T-cell (primary cell): ENCODE measurements at places on chromosomes 13 and 19. TPM values are rescaled to one million over a fixed set of nuclear protein-coding genes. Genes with fewer than 3 reads are reported as not detected.

DNA sequence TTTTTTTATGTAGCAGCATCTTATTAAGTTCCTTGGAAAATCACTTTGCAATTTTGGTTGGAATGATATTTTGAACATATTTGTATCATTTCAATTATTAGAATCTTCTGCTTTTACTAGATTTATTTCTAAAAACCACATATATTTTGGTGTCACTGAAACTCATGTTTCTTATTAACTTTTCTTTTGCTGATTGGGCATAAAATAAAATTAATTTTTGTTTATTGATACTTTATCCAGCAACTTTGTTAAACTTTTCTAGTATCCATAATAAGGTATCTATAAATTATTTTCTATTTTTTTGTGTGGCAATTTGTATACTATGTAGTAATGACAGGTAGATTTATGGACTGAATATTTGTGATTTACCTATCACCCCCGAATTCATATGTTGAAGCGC is 556.4 kb upstream of the ATXN8OS start:
- no peaks in the 10 kb centered on the region for H3K4me1 ChIP-seq
- H3K4me3 ChIP-seq, result no peak overlapping the region
- H3K27ac ChIP-seq, result no peak overlapping the region

Gene KLK12
- total RNA-seq, result not detected

Gene TSHZ3
- total RNA-seq, result 1.4 TPM

GRCh38 chr13:93473441-93474270 is 247.0 kb downstream of the GPC6 start:
- no peaks in the 10 kb centered on the region for H3K4me1 ChIP-seq
- H3K36me3 ChIP-seq, result no peaks in the 10 kb centered on the region
- no peak overlapping the region for H3K27ac ChIP-seq
- no peak for DNase-seq

DNA sequence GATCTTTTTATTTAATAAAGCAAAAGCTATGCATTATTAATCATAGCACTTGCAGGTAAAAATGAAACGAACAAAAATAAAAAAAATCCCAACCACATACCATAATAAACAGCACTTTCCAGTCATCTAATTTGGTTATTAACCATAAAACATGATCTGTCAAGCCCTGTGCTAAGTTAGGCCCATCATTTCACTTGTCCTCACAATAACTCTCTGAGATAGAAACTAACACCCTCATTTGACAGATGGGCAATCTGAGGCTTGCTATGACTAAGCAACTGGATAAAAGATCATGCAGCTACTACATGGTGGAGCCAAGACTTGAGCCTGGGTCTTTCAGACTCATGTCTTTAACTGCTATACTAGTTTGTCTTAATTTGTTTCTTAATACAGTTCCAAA is 21.8 kb downstream of the PROSER1 start:
- no peak overlapping the region for H3K27ac ChIP-seq
- no peaks in the 10 kb centered on the region for H3K27me3 ChIP-seq
- H3K4me1 ChIP-seq, result no peaks in the 10 kb centered on the region

DNA sequence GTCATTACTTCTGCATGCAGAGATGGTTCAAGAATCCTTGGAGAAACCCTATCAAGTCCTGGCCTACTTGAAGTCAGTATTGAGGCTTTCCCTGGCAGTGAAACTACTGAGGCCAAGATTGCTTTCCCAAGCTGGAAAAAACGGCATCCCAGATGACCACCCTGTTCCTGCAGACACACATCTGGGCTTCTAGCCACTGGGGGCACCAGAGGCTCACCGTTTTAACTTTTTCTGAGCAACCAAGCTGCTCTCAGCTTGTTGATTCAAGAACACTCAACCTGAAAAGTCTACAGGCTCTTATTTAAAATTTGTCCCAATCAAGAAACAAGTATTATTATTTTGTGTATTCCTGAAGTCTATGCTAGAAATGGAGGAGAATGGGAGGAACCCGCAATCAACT is 66.6 kb downstream of the SPRYD7 start:
- no peak for DNase-seq
- H3K27me3 ChIP-seq, result no peaks in the 10 kb centered on the region
- no peak overlapping the region for H3K27ac ChIP-seq
- no peak overlapping the region for H3K4me3 ChIP-seq

- peaks cover 4% of the 10 kb centered on the region for H3K4me1 ChIP-seq
- DNase-seq, result no peak
- no peak overlapping the region for H3K27ac ChIP-seq
These were observed 90.3 kb downstream of the IER2 start for GRCh38 chr19:13240312-13241022.

Gene ANKRD24
- total RNA-seq, result 1.4 TPM

GRCh38 chr19:16111909-16112752 is 442 bp downstream of the RAB8A start:
- H3K36me3 ChIP-seq, result peaks cover 22% of the 10 kb centered on the region
- peak overlapping the region; percentile 82 for H3K27ac ChIP-seq
- peak overlapping the region; percentile 84 for H3K4me3 ChIP-seq
- peaks cover 50% of the 10 kb centered on the region for H3K4me1 ChIP-seq
- no peak for DNase-seq
- no peaks in the 10 kb centered on the region for H3K27me3 ChIP-seq

DNA sequence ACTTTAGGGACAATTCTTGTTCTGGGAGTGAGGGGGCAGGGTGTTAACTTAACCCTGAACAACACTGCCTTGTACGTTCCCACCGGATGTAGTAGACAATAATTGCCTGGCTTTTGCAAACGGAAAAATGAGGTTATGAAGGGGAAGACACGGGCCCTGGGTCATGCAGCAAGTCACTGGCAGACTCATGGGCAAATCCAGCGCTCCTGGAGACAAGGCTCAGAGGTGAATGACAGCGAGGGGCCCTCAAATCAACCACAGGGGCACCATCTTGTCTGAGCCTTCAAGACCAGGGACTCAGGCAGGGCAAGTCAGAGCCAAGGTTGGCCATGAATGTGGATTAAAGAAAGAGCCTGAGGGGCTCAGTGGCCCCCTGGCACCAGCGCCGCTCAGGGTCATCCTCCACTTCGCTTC is 2.8 kb downstream of the RASA3 start:
- H3K27ac ChIP-seq, result peak overlapping the region; percentile 67
- H3K36me3 ChIP-seq, result peaks cover 29% of the 10 kb centered on the region
- H3K4me3 ChIP-seq, result peak overlapping the region; percentile 91
- no peak for DNase-seq
- H3K4me1 ChIP-seq, result peaks cover 68% of the 10 kb centered on the region

Gene ZNF57
- 6.0 TPM for total RNA-seq

Gene PCDH8
- total RNA-seq, result not detected

Gene OR7C1
- total RNA-seq, result not detected

DNA sequence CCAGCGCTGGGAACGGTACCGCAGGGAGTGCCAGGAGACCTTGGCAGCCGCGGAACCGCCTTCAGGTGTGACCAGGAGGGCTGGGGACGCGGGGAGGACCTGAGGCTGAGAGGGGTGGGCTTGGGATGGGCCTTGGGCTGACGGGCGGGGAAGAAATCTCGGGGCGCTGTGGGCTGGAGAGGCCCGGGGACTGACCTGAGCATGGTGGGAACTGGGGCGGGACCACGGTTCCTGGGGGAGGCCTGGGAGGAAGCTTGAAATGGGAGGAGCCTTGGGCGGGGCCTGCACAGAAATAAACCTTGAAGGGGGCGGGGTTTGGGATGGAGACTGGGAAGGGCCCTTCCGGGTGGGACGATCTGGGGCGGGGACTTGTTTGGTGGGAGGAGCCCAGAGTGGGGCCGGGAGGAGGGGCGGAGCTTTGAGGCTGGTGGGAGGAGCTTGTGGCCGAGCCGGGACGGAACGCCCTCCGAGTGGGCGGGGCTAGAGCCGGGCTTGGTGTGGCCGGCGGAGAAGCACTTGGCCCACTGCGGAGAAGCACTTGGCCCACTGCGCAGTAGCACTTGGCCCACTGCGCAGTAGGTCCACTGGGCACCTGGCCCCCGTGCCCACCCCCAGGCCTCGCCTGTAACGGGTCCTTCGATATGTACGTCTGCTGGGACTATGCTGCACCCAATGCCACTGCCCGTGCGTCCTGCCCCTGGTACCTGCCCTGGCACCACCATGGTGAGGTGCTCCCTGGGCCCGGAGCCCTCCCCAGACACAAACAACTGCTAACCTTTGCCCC is 2.8 kb downstream of the GIPR start:
- H3K4me1 ChIP-seq, result peaks cover 6% of the 10 kb centered on the region
- H3K27me3 ChIP-seq, result peaks cover 36% of the 10 kb centered on the region

DNA sequence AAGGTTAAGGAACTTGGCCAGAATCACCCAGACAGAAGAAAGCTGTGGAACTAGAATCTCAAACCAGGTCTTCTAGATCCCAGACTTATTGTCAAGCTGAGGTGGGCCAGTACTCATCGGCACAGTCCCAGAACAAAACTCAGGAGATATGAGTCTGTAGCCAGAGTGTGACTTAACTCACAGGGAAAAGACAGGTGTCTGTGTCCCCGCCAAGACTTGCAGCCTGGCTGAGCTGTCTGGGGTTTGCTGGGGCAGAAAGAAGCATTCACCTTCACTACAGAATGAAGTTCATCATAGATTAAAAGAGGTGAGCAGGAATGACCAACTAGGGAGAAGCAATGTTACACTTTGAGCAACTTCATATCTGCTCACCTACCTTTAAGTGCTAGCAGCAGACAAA is 257.2 kb downstream of the FOXO1 start:
- H3K27ac ChIP-seq, result no peak overlapping the region
- no peaks in the 10 kb centered on the region for H3K4me1 ChIP-seq
- no peaks in the 10 kb centered on the region for H3K36me3 ChIP-seq
- no peak for DNase-seq

- H3K27me3 ChIP-seq, result no peaks in the 10 kb centered on the region
- no peaks in the 10 kb centered on the region for H3K36me3 ChIP-seq
- DNase-seq, result no peak
- H3K4me1 ChIP-seq, result no peaks in the 10 kb centered on the region
- H3K27ac ChIP-seq, result no peak overlapping the region
These were observed 18.0 kb downstream of the FAM124A start for GRCh38 chr13:51240178-51240577.

DNA sequence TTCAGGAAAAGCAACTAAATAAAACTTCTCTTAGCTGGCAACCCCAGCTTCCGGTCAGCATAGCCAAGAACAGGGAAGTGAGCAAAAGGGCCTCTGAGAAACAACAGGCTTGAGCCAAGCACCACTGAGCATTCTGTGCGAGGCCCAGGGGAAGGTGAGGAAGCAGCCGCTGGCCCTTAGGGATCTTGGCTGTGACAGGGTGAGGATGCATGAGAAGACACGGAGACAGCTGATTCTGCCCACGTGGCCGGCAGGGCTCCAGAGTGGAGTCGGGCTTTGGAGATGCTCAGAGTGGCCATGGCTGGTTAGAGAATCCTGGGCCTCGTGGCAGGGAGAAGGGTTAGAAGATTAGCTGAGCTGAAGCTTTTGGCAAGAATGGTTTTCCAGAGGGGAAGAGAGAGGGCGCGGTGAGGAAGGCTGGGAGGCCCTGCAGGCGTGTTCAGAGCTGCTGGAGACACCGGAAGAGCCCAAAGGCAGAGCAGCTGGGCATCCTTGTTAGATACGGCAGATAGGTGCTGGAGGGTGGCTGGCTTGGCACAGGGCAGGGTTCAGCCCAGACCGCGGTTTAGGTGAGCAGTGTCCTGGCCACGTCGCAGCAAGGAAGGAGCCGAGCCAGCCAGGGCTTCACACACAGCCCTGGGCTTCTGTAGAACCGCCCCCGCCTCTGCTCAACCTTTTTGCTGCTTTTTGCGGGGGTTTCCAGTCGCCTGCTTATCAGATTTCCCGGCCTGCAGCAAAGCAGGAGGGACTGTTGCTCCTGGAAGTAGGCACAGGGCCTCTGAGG is 17.3 kb downstream of the UPF1 start:
- H3K27ac ChIP-seq, result no peak overlapping the region
- H3K4me1 ChIP-seq, result peaks cover 52% of the 10 kb centered on the region
- no peaks in the 10 kb centered on the region for H3K27me3 ChIP-seq
- DNase-seq, result no peak
- H3K36me3 ChIP-seq, result peaks cover 70% of the 10 kb centered on the region

DNA sequence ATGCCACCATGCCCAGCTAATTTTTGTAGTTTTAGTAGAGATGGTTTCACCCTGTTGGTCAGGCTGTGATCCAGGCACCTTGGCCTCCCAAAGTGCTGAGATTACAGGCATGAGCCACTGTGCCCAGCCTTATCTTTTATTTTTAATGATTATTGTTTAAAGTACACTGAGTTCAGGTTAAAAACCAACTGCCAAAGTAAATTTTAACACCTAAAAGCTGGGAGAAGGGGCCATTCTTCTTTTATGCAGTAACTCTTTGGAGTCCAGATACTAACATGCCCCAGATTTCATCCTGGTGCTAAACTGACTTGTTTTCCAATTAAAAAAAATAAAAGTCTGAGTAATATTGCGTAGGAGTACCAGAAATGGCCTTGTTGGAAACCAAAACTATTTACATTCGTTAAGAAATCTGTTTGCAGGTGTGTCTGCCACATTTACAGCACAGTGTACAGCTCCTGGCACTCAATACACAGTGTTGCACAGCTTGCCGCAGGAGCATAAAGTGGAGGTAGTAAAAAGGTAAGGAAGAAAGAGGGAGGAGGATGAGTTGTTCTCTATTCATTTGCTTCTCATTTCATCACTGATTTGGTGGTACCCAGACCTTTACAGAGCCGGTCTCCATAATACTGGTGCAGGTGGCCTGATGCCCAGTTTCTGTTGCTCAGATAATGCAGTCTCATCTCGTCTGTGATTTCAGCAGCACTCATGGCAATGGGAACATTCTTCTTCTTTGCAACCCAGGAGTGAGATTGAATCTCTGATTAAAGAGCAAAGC is 108.9 kb downstream of the PCCA start:
- H3K27ac ChIP-seq, result no peak overlapping the region
- no peak overlapping the region for H3K4me3 ChIP-seq
- no peak for DNase-seq
- H3K4me1 ChIP-seq, result no peaks in the 10 kb centered on the region
- no peaks in the 10 kb centered on the region for H3K36me3 ChIP-seq
- H3K27me3 ChIP-seq, result no peaks in the 10 kb centered on the region

DNA sequence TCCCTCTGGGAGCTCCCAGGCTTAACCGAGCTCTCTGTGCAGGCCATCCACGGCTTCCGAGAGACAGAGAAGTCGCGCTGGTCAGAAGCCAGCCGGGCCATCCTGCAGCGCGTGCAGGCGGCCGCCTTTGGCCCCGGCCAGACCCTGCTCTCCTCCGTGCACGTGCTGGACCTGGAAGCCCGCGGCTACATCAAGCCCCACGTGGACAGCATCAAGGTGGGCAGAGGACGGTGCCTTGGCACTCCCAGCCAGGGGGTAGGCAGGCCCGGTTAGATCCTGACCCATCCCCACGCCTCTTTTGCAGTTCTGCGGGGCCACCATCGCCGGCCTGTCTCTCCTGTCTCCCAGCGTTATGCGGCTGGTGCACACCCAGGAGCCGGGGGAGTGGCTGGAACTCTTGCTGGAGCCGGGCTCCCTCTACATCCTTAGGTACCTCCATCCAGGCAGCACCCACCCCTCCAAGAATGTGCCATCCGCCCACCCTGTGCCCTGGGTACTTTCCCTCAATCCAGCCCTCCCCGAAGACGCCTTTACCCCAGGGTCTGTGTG is 1.5 kb downstream of the PSPN start:
- H3K27ac ChIP-seq, result peak overlapping the region; percentile 60
- H3K27me3 ChIP-seq, result no peaks in the 10 kb centered on the region
- no peak for DNase-seq

Gene UGGT2
- 0.26 TPM for total RNA-seq
